Cerebellum (tissue), 4 donors: ENCODE measurements at places on chromosomes 6 and 20.

DNA sequence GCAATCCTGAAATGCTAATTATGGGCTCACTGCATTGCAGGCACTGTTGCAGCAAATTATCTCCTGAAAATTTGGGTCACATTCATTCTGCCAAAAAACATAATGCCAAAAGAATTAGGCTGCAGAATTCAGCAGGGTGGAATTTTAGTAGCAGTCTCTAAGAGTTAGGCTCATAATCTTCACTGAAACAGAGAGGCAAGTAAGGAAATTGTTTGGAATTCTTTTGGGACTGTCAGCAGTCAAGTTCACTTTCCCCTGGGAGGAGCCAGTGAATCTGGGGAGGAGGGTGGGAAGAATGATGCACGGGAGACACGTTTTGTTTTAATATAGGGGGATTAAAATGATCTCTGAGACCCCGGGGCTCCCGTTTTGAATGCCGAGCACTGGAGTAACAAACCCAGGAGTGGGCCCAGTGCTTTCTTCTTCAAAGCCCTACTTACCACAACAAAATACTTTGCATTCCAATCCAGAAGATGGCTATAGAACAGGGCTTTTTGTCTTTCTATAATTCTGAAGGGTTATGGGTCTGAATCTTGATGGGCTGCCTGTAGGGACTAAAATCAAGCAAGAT is 44.7 kb downstream of the SOBP start:
- peak; percentile 16 for DNase-seq

DNA sequence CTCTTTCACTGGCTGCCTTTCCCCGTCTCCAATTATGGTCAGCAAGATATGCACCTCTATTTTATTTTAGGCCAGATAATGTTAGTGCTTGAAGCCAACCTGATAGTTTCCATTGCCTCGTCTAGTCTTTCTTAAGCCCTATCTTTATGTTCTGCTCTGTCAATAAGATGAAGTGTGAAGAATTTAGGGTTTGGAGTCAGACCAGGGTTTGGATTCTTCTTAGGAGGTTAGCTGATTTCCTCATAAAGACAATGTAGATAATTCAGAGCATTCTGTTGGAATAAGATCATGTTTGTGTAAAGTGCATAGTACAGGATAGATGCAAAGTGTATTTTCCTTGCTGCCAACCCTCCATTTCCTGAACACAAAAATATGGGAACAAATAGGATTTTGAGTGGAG is 43.8 kb downstream of the PKIB start:
- no peak for DNase-seq

GRCh38 chr6:113221850-113222249 is 635.3 kb upstream of the MARCKS start:
- DNase-seq = no peak

GRCh38 chr6:169795196-169795595 is 43.8 kb downstream of the ERMARD start:
- DNase-seq = no peak

- DNase-seq = no peak
These were observed 79.1 kb downstream of the LRRC1 start for GRCh38 chr6:53873922-53874321.

- no peak for DNase-seq
These were observed 15.2 kb upstream of the SIRT5 start for GRCh38 chr6:13559251-13559650.

DNA sequence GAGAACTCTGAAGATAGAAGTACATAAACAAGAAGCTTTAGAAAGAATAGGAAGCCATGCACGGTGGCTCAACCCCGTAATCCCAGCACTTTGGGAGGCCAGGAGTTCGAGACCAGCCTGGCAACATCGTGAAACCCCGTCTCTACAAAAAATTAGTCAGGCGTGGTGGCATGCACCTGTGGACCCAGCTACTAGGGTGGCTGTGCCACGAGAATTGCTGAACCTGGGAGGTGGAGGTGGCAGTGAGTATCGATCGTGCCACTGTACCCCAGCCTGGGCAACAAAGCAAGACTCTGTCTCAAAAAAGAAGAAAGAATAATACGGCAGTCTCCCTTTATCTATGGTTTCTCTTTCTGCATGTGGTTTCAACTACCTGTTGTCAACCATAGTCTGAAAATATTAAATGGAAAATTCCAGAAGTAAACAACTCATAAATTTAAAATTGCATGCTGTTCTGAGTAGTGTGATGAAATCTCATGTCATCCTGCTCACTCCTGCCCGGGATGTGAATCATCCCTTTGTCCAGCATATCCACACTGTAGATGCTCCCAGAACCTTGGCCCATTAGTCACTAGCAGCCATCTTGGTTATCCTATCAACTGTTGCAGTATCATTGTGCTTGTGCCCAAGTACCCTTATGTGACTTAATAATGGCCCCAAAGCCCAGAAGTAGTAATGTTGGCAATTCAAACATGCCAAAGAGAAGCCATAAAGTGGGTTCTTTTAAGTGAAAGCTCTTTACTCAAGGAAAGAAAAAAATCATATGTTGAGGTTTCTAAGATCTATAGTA is 22.1 kb downstream of the DEK start:
- no peak for DNase-seq

DNA sequence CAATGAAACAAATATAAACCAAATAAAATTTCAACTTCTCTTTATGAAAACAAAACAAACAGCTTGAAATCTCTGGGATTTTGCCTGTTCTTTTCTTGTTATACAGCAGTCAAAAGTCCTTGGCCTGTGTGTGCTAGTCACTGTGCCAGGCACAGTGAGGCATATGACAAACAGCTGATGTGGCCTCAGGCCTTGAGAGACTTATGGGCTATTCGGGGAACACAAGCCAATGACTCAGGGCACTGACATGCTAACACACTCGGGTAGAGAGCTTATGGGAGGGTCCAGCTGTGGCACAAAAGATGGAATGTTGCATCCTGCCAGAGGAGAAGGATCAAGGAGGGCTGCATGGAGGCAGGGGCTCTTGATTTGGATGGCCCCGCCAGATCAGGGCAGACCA is 95.4 kb upstream of the NKX2-2 start:
- no peak for DNase-seq

- DNase-seq = no peak
These were observed 254.7 kb downstream of the TSHZ2 start for GRCh38 chr20:53226826-53227225.

- no peak for DNase-seq
These were observed 83.6 kb upstream of the CHD6 start for GRCh38 chr20:41701588-41702348.

DNA sequence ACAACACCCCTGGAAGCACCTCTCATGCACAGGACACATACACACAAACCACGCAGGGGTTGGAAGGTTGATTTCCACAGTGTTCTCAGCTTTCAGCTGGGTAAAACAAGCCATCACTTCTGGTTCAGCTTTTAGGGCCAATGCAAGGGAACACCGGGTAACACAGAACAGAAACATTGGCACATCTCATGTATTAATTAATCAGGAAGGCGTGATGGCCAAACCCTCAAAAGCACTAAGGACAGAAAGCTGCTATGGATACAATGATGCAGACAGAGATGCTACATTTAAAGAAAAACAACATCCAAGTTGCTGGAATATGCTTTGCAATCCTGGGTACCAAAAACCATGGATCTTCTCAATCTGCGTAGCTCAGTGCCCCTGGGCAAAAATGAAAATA is 104.3 kb upstream of the BEND6 start:
- peak; percentile 19 for DNase-seq

DNA sequence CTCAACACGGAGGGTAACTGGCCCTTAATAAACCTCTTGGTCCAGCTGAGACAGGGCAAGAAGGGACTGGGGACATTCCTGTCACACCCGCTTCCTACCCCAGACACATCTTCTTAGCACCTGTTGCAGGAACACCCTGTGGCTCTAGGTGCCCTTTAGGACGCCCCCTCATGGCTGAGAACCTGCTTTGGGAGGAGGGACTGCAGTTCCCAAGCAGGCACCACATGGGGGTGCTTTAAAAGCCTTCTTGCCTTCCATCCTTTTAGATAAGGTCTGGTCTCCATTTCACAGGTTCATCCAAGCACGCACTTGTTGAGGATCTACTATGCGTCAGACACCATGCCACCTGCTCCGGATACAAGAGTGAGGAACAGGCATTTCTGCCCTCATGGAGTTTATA is 26.6 kb downstream of the NSFL1C start:
- DNase-seq = no peak

DNA sequence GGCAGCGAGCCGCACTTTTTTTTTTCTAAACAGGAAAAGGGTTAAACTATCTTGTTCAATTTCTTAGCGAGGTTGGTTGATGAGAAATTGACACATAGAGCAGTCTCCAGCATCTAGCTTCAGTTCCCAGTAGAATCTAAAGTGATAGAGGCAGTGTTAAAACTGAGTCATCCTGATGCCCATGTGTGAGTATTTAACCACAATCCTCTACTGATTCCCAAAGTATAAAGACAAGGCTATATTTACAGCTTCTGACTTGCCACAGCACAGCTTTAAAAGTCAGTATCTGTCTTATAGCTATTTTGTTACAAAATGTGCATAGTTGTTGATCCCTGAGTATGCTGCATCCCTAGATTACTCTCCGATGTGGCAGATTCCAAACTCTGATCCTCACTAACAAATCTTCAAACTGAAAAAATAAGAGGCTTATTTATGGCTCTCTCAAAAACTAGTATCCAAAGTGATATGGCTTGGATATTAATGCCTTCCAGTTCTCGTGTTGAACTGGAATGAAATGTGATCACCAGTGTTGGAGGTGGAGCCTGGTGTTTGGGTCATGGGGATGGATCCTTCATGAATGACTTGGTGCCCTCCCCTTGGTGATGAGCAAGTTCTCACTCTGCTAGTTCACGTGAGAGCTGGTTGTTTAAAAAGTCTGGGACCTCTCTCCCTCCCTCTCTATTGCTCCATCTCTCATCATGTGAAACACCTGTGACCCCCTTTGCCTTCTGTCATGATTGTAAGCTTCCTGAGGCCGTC is 13.1 kb upstream of the POPDC3 start:
- DNase-seq = no peak

DNA sequence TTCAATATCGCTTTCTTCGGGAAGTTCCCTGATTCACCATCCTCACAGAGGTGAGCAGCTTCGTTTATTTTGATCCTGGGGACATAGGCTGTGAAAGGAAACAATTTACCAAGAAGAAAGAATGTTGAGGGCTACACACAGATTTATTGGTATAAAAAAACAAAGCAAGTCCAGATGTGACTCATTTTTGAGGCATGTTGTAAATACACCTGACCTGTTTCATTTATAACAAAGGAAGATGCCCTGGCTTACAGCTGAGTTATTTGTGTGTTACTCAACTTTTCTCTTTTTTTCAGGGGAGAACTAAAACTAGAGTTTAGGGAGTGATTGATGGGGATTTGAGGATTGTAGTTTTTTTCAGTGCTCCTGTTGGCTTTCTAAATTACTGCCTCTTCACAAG is 489.5 kb downstream of the CBLN4 start:
- DNase-seq = no peak

DNA sequence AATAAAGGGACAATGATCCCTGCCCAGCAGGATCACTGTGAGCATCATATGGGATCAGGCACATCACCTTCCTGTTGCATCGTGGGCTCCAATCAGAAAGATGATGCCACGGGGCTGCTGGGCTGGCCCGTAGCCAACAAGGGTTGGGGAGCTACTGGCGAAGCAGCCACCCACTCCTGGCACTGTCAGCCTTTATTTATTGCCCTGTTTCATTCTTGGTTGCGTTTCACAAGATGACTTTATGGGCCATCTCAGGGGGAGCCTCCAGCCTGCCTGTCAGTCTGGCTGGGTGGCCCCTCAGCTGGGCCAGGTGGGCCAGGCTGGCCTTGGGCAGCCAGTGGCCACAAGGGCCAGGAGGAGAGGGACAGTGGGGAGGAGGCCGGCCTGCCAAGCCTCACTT is 17.3 kb downstream of the VSTM2L start:
- DNase-seq = no peak

- no peak for DNase-seq
These were observed 23.5 kb downstream of the CEP250 start for GRCh38 chr20:35478804-35479472.

- no peak for DNase-seq
These were observed 15.7 kb upstream of the HEY2 start for GRCh38 chr6:125733516-125734300.

GRCh38 chr6:74113901-74114300 is 417.9 kb downstream of the CD109 start:
- no peak for DNase-seq

DNA sequence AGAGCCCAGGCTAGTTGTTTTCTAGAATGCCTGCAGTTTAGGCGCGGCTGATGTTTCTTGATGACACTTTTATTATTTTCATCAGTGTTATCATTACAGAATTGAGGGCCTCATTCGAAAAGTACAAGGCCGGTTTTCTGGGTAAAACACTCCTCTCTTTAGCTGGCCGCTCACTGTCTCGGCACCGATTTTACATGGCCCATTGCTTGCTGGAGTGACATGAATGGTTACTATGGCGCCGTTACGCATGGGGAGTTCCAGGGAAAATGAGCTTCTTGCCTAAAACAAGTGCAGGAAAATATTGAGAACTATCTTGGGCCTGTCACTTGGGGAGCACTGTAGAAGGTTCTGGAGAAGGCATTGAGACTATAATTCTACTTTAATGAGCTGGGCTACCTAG is 317.8 kb downstream of the CDH4 start:
- DNase-seq = no peak

DNA sequence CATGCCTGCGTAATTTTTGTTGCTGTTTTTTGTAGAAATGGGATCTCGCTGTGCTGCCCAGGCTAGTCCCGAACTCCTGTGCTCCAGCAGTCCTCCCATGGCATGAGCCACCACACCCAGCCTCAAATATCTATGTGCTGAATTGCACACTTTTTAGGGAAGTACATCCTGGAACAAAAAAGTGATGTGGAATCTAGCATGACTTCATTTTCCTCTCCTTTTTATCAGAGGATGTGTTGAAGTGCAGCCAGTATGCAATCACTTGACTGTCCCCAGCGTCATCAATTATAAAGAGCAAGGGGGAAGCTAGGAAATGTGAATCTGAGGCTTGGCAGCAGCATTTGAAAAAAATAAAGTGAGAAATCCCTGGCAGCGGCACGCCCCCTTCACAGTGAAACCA is 6.4 kb upstream of the EXOC2 start:
- DNase-seq = no peak

DNA sequence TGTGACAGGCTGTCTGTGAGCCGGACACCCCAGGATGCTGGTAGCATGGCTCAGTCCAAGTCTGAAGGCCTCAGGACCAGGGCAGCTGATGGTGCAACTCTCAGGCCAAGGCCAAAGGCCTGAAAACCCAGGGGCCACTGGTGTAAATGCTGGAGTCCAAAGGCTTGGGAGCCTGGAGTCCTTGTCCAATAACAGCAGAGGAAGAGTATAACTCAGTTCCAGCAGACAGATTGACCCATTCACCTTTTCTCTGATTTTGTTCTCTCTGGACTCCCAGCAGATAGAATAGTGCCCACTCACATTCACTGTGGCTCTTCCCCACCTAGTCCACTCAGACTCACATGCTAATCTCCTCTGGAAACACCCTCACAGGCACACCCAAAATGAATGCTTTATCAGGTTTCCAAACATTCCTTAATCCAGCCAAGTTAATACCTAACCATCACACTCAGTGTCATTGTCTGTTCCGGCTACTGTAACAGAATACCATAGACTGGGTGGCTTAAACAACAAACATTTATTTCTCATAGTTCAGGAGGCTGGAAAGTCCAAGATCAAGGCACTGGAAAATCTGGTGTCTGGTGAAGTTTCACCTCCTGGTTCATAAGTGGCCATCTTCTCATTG is 5.0 kb upstream of the TRAF3IP2 start:
- no peak for DNase-seq
